Osteocyte (in vitro differentiated cells): ENCODE measurements at places on chromosomes 7 and 10.

GRCh38 chr10:4672201-4672600 lies 153.8 kb upstream of the AKR1E2 start:
- no peak for DNase-seq
- H3K36me3 ChIP-seq, result peaks cover 6% of the 10 kb centered on the region
- H3K27ac ChIP-seq, result peak overlapping the region; percentile 83
- H3K4me1 ChIP-seq, result peaks cover 22% of the 10 kb centered on the region
- no peak overlapping the region for H3K4me3 ChIP-seq

GRCh38 chr7:148367731-148368475 lies 222.7 kb upstream of the C7orf33 start:
- no peak overlapping the region for H3K27ac ChIP-seq
- H3K27me3 ChIP-seq, result no peaks in the 10 kb centered on the region
- DNase-seq, result no peak
- no peak overlapping the region for H3K4me3 ChIP-seq
- no peaks in the 10 kb centered on the region for H3K4me1 ChIP-seq

- peaks cover 32% of the 10 kb centered on the region for H3K4me1 ChIP-seq
- peaks cover 35% of the 10 kb centered on the region for H3K27me3 ChIP-seq
- H3K4me3 ChIP-seq, result peak overlapping the region; percentile 32
- peak overlapping the region; percentile 87 for H3K27ac ChIP-seq
- peak; percentile 86 for DNase-seq
- no peaks in the 10 kb centered on the region for H3K36me3 ChIP-seq
Measured at GRCh38 chr7:69564454-69565417, 33.5 kb upstream of the AUTS2 start.

DNA sequence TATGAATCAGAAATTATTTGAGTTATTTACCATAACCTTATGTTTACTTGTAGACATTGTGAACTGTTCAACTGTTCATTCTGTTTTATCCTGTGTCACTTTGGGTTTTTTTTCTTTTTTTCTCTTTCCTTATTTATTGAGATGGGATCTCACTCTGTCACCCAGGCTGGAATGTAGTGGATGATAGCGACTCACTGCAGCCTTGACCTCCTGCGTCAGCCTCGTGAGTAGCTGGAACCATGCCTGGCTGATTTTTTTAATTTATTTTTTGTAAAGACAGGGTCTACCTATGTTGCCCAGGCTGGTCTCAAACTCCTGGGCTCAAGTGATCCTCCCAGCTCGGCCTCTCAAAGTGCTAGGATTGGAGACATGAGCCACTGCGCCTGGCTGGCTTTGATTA lies 97.1 kb downstream of the CSTF2T start:
- no peak for DNase-seq
- H3K27ac ChIP-seq, result no peak overlapping the region
- no peaks in the 10 kb centered on the region for H3K27me3 ChIP-seq
- H3K4me3 ChIP-seq, result no peak overlapping the region
- H3K4me1 ChIP-seq, result peaks cover 1% of the 10 kb centered on the region
